ENCODE measurements at places on chromosomes 7 and 10.
A peak's percentile ranks its signal among the peaks of the same experiment; 100 is the strongest.

GRCh38 chr7:20374399-20374798 is 43.7 kb downstream of the ITGB8 start:
- DNase-seq = no peak

GRCh38 chr10:96056787-96057186 is 13.4 kb downstream of the CCNJ start:
- DNase-seq = no peak

DNA sequence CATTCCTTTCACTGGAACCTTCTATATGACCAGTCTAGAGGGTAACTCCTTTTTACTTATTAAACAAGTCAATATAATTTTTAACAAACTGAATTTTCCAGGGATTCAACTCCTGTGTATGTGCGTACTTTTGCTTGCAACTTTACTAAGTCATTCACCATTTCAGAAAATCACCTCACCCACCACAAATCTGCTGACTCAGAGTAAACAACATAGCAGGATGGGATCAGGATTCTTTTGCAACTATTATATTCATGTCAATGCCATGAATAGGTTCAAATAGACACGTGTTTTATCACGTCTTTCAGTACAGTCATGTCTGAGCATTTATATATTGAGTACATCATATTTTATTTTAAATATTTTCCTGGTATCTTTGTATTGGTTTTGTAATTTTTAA is 14.5 kb downstream of the CTTNBP2 start:
- no peak for DNase-seq

DNA sequence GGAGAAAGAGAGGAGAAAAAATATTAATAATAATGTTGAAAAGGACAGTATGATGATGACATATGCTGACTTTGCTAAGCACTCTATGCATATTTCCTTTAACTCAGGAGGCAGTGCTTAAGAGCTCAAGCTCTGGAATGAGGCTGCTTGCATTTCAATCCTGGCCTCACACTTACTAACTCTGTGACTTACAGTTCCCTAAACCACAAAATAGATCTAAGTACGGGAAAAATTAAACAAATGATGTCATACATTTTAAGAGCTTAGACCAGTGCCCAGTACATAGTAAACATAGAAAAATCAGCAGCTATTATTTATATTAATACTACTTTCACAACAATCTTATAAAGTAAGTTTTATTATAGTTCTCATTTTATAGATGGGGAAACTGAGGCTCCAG is 61.3 kb downstream of the GFRA1 start:
- no peak for DNase-seq

GRCh38 chr7:77788327-77788902 is 9.8 kb downstream of the TMEM60 start:
- no peak for DNase-seq

DNA sequence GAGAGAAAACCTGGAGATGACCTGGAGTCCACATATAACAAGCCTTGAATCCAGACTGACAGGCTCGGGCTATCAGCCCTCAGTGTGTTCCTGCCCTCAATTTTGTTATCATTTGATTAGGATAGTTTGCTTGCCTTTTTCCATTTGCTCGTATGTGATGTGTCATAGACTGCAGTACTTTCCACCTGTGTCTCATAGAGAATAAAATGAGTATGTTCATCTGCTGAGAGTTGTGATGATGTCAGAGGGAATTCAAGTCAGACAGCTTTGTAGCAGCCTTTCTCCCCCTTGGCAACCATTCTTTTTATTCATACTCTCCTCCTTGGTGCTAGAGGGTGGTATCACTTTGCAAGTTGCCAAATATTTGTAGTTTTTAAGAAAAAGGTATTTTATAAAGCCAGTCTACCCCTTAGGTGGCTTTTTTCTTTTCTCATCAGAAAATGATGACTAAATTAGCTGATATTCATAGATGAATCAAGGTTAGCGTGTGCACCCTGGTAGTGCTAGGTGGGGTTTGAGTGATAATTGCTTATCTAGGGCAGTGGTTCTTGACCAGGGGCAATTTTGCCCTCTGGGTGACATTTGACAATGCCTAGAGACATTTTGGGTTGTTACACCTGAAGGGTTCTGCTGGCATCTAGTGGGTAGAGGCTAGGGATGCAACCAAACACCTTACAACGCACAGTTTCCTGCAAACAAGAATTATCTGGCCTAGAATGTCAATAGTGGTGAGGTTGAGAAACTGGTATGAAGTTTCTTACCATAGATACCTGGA is 5.4 kb downstream of the SGPL1 start:
- DNase-seq = peak; percentile 22

GRCh38 chr7:49878627-49879026 is 105.2 kb downstream of the VWC2 start:
- no peak for DNase-seq

DNA sequence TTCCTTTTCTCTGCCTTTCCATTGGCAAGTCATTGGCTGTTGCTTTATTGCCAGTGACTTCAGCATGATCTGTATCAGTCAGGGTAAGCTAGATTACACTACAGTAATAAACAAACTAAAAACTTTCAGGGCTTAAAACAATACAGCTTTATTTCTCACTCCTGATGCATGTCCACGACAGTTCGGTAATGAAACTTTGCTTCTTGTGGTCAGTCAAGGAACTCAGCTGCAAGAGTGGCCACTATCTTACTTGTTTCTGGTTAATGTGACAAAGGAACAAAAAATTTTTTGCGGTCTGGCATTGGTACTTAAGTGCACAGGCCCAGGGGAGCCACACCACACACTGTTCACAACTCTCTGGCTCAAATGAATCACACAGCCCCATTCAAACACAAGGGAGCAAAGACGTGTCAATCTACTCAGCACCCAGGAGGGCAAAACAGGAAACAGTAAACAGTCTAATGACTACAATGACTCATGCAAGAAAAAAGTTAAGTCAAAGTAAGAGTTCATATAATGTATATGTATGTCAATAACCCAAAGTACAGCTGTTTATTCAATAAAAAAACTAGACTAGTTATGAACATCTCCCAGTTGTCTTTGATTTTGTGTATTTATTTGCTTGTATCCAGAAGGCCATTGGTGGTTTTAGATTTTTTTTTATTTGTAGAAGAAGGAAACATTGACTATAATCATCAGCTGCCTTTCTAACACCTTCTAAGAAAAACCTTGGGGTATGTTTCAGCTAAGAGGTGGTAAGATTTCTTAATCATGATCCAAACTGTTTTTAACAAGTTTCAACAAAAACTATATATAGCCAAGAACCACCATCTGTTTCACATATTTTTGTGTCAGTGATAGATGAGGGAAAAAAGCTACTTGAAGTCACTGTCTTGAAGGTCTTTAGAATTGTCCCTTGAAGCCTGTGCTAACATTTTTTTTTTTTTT is 134.4 kb upstream of the FAM3C start:
- DNase-seq = no peak

GRCh38 chr7:42227021-42227420 is 10.0 kb downstream of the GLI3 start:
- no peak for DNase-seq

DNA sequence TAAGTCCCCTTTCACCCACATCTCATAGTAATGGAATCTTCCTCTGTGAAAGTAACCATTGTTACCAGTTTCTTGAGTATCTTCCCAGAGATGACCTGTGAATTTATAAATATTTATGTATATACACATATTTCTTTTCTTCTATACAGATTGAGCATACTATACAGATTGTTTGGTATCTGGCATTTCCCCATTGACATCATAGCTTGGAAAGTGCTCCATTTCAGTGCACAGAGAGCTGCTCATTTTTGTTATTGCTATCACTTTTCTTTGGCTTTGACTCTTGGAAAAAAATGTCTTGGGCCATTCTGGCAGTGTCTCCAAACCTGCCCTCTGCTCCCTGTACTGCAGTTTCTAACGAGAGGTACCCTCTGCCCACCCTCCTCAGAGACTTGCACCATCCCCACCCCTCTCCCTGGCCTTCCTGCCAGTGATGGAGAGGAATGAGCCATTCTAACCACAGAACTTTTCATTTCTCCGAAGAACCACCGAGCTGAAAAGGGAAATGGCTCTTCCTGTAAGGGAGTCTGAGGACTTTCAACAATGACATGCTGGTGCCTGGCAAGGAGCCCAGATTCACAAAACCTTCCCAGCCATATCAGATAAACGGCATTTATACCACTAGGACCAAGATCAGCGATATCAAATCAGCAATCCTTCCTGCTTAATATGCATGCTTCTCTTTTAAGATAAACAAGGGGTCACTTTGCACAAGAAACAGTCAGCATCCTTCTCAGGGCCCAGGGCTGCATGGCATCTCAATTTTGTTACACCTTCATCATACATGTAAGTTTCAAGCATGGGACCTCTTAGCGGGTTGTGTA is 19.7 kb upstream of the CCSER2 start:
- no peak for DNase-seq

- DNase-seq = no peak
Measured at GRCh38 chr10:803041-803741, 113.7 kb upstream of the DIP2C start.

DNA sequence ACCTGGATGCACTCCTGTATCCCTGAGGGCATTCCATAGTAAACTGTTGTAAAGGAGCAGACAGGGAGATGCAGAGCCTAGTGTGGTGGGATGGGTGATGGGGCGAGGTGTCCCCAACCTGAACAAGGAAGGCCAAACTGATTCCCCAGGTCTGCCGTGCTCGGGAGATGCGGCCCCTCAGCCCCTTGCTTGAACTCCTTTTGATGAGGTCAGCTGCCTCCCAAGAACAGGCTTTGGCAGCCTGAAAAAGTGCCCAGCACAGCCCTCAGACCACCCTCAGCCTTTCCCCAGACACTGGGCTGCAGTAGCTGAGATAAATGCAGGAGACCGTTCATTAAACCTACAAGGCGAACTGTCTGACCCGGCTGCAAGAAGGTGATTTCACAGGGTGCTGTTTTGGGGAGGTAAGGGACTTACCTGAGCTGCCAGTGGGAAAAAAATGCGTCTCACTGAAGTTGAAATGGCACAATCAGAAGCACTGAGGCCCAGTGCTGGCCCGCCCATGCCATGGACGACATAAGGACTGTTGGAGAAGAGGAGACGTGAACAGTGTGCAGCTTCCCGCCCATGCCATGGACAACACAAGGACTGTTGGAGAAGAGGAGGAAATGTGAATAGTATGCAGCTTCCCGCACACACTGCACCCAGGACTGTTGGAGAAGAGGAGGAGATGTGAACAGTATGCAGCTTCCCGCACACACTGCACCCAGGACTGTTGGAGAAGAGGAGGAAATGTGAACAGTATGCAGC is 148.4 kb upstream of the FAM20C start:
- no peak for DNase-seq

DNA sequence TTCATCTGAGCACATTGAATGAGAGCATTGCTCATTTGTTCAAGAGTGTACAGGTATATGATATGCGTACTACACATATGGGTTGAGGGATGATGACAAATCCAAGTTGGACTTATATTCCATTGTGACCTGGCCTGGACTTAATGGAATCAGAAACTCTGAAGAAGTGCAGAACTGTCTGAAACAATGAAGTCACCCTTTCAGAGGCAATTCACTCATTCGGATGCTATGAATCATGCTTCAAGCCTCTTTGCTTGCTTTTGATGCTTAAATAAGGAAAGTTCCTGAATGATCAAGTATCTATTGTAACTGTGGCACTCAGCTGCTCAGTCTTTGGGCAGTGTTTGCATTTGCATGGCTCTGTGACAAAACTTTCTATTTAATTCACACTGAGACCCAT is 93.4 kb downstream of the ZNF365 start:
- DNase-seq = no peak

GRCh38 chr7:46972205-46972604 is 609.7 kb downstream of the TNS3 start:
- no peak for DNase-seq

DNA sequence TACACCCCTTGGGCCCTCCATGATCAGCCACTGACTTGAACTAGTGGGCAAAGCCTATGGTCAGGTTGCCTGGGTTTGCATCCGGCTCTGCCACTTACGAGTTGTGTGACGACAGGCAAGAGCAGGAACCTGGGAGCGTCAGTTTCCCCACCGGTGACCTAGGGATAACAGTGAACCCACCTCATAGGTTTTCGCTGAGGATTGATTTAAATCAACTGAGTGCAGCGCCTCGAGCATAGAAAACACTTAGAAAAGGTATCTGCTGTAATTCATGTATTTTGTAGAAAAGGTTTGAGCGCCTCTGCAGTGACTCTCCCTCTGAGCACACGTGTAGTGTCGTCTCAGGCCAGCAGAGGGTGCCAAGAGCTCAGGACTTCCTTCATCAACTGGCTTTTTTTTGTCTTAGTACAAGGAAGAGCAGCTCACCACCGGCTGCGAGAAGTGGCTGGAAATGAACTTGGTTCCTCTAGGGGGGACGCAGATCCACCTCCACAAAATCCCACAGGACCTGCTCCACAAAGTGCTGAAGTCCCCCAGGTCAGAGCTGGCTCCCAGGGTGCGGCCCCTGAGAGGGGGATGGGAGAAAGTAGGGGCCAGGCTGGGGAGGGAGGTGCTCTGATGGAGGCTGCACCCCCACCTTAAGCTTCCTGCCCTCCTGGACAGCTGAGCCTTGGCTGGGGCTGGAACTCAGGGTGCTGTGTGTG is 27.7 kb downstream of the BTBD16 start:
- DNase-seq = no peak

- no peak for DNase-seq
Measured at GRCh38 chr7:981793-982510, 1.0 kb upstream of the CYP2W1 start.

GRCh38 chr7:25289518-25289917 is 61.2 kb upstream of the NPVF start:
- DNase-seq = no peak

Measured in NCI-H2107 (cell line).